ENCODE measurements at places on chromosomes 16 and 17.
A peak's percentile ranks its signal among the peaks of the same experiment; 100 is the strongest.

DNA sequence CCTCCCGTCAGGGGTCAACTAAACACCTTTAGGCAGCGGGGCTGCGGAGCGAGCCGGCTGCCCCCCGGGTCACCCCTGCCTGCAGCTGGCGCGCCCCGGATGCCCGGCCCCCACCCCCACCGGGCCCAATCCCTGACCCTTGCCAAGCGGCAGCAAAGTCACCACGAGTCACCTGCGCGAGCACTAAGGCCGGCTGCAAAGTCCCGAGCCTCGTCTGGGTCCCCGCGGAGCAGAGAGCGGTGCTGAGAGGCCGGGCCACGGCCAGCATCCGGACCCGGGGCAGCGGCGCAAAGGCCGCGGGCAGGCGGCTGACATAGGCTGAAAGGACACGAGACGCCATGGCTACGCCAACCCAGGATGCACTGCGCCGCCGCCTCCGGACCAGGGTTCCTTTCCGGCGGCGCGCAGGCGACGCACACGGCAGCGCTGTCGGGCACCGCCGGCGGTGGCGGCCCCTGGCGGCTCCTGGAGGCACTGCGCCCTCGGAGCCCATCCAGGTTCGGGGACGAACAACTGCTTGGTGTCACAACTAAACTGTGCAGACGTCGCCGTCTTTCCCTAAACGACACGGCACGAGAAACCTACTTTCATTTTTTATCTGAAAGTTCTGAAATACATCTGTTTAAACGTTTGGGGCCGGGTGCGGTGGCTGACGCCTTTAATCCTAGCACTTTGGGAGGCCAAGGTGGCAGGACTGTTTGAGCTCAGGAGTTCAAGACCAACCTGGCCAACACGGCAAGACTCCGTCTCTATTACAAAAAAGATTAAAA lies at the start of gene NDUFAB1:
NDUFAB1 (minus strand) TSS at position 366 of the 770 bp plus-strand sequence; CDS start at position 340, 26 bp downstream.
- DNase-seq: peak; percentile 77
- no peaks in the 10 kb centered on the region for H3K27me3 ChIP-seq
- peak within 1 kb of the TSS; percentile 40 for H3K27ac ChIP-seq

- no peaks in the 10 kb centered on the region for H3K36me3 ChIP-seq
- no peak overlapping the region for H3K27ac ChIP-seq
- peaks cover 6% of the 10 kb centered on the region for H3K4me1 ChIP-seq
- DNase-seq: no peak
- H3K4me3 ChIP-seq: no peak overlapping the region
These were observed 8.2 kb downstream of the ADORA2B start for GRCh38 chr17:15952916-15953790.

- no peaks in the 10 kb centered on the region for H3K36me3 ChIP-seq
- no peak for DNase-seq
- H3K4me3 ChIP-seq: no peak overlapping the region
- no peak overlapping the region for H3K27ac ChIP-seq
- H3K27me3 ChIP-seq: peaks cover 53% of the 10 kb centered on the region
- peaks cover 14% of the 10 kb centered on the region for H3K4me1 ChIP-seq
These were observed 5.4 kb upstream of the STAC2 start for GRCh38 chr17:39231091-39231561.

DNA sequence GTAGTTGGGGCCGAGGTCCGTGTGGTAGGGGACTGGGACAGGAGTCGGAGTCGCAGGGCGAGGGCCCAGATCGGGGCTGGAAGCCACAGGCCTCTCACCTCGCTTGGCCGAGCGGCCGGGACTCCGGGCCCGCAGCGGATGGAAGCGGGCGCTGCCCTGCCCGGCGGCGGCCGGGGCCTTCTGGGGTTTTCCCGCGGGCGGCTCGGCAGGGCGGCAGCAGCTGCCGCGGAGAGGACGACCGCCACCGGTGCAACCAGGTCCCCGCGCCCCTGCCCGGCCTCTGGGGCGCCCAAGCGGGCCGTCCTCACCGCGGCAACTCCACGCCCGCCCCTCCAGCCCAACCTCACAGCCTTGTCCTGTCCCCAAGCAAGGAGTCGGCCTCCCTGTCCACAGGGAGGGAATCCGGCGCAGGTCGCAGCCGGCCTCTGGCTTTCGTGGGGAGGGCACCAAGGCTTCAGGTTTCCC lies 15.6 kb upstream of the UTP6 start:
- H3K27me3 ChIP-seq: no peaks in the 10 kb centered on the region
- H3K27ac ChIP-seq: no peak overlapping the region
- no peak for DNase-seq
- H3K36me3 ChIP-seq: no peaks in the 10 kb centered on the region
- H3K4me3 ChIP-seq: no peak overlapping the region

DNA sequence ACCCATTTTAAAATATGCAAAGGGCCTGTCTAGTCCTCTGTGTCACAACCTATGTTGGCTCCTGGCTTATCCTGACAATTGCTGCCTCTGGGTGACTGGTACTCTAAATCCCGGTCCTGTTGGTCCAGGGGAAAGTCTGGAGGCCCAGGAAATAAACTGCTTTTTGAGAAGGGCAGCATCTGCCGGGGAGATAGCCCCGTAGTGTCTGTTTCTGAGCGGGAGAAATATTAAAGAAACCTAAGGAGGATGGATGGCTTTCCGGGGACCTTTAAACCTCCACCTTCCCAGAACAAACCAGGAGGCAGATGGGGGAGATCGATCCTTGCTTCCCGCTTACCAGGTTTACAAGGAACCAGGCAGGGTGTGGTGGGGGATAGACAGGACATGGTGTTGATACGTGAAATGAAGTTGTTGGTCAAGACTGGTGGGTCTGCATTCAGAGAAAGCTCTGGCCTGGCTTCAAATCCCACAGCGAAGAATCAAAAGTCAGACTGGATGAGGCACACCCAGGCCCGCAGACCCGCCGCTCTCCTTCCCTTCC lies 3.8 kb downstream of the HOXB2 start:
- DNase-seq: no peak
- H3K4me1 ChIP-seq: peaks cover 57% of the 10 kb centered on the region
- peak overlapping the region; percentile 89 for H3K4me3 ChIP-seq

DNA sequence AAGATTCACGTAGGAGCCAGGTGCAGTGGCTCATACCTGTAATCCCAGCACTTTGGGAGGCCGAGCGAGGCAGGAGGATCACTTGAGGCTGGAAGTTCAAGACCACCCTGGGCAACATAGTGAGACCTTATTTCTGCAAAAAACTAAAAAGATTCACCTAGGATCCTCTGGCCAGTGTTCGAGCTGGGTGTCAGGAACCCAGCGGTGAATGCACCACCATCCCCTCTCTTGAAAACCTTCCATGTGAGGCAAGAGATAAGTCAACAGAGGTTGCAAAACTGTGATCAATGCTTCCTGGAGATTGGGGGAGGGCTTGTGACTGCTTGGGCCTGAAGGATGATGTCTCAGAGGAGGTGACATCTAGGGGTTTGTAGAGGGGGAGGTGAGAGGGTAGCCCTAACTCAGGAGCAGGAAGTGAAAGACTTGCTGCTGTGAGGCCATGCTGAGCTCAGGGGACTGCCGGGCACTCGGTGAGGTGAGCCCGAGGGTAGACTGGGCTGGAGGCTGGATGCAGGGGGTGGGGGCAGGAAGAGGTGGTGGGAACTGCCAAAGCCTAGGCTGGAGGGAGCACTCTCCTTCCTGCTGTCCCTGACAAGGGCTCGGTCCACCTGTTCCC lies 11.7 kb downstream of the GJD3 start:
- no peaks in the 10 kb centered on the region for H3K27me3 ChIP-seq
- peaks cover 64% of the 10 kb centered on the region for H3K4me1 ChIP-seq
- H3K4me3 ChIP-seq: no peak overlapping the region
- H3K27ac ChIP-seq: peak overlapping the region; percentile 28
- H3K36me3 ChIP-seq: peaks cover 25% of the 10 kb centered on the region

DNA sequence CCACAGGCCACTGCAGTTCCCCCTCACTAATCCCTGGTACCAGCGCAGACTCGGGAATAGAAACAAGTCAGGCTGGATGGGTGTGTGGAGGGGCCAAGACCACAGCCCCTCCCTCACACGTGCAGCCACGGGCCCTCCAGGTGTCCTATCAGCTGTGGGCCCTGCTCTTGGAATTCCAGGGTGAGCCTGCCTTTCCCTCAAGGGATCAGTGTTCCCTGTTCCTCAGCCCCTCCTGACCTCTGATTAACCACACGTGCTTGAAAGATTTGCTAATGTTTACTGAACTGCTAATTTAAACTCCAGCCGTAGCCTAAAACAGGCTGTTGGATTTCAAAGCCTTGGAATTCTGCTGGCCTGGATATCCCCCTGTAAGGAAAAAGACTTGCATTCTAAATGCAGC lies 146.4 kb downstream of the SOCS1 start:
- H3K4me3 ChIP-seq: no peak overlapping the region
- H3K4me1 ChIP-seq: peaks cover 16% of the 10 kb centered on the region
- peaks cover 3% of the 10 kb centered on the region for H3K27me3 ChIP-seq
- H3K36me3 ChIP-seq: peaks cover 17% of the 10 kb centered on the region
- H3K27ac ChIP-seq: no peak overlapping the region

DNA sequence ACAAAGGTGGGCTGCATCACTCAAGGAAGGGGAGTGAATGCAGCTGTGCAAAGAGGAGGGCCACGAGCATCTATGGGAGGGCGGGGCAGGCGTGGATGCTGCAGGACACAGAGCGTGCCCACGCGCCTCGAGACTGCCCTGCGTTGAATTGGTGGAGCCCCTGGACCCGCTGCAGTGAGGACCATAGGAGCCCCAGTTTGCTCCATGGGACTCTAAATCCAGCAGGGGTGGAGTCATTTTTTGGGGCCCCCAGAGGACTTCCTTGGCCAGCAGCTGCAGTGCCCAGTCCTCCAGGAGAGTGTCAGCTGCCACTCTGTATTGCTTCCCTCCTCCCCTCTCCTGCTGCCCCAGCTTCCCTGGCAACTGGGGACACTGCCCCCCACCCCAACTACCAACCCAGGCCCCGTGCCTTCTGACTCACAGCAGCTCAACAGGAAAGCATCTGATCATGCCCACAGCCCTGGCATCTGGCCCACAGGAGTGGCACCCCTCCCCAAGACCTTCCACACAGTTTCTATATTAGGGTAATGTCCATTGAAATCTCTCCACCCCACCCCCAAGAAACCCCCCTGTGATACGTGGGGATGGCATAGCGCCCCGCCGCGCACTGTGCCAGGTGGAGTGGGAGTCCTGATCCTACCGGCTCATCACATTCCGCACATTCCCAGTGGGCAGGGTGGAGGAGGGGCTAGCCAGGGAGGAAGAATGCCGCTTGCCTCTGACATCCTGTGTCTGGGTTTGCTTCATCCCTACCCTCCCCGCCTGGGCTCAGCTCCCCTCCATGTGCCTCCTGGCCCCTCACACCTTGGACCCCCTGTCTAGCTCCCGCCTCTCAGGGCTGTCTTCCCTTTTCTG lies 27.8 kb upstream of the ITGA3 start:
- H3K4me1 ChIP-seq: peaks cover 30% of the 10 kb centered on the region
- H3K36me3 ChIP-seq: no peaks in the 10 kb centered on the region
- H3K4me3 ChIP-seq: peak overlapping the region; percentile 39
